A549 treated with CpdA at 1 μM for 4 hours (cell line): ENCODE measurements at places on chromosomes 13 and 19. TPM values are rescaled to one million over a fixed set of nuclear protein-coding genes. Genes with fewer than 3 reads are reported as not detected.

The TSHZ3 gene
- total RNA-seq: 3.0 to 4.8 TPM (median 3.4 TPM) in 5 replicates

The DPF1 gene
- 2.9 to 4.9 TPM (median 4.2 TPM) in 5 replicates for total RNA-seq

The MATK gene
- 1.1 to 2.1 TPM (median 1.7 TPM) in 5 replicates for total RNA-seq

The BCAM gene
- total RNA-seq: 62.9 to 86.9 TPM (median 77.5 TPM) in 5 replicates

The HPN gene
- 0.03 to 0.17 TPM in 2 of 5 replicates, not detected in the others for total RNA-seq

The C19orf81 gene
- 4.4 to 11.2 TPM (median 9.5 TPM) in 5 replicates for total RNA-seq
